NCI-H345 (cell line): ENCODE measurements at places on chromosomes 5 and 9.
A peak's percentile ranks its signal among the peaks of the same experiment; 100 is the strongest.

DNA sequence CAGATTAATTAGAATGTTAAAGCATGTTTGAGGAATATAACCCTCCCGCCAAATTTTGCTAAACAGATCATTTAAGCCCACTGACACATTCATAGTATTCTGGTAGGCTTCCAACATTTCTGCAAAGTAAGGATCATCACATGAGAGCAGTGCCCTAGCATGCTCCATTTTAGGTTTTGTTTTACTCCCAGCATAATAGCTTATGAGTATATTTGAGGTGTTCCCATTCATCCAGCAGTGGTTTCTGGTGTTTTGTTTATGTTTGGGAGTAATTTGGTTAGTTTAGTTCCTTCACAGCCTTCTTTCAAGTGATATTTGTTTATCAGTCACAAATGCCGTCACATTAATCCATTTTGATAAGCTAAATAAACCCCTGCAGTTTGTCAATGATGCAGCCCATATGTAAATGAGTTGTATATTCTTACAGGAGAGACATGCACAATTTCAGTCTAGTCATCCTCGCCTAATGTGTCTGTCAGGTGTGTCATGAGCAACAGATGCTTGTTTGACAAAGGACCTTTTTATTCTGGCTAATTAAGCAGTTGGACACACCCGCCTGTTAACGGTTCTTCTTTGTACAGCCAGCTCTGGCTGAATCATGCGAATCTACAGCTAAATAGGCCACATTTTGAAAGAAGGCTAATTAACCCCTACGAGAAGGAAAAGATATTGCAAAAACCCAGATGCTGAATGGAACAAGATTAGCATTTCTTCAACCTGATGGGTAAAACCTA is 124.4 kb downstream of the RFX3 start:
- DNase-seq, result peak; percentile 45

- peak; percentile 65 for DNase-seq
Measured at GRCh38 chr9:116342061-116342460, 188.5 kb downstream of the PAPPA start.

GRCh38 chr5:143214458-143214857 is 189.0 kb downstream of the NR3C1 start:
- DNase-seq, result no peak

DNA sequence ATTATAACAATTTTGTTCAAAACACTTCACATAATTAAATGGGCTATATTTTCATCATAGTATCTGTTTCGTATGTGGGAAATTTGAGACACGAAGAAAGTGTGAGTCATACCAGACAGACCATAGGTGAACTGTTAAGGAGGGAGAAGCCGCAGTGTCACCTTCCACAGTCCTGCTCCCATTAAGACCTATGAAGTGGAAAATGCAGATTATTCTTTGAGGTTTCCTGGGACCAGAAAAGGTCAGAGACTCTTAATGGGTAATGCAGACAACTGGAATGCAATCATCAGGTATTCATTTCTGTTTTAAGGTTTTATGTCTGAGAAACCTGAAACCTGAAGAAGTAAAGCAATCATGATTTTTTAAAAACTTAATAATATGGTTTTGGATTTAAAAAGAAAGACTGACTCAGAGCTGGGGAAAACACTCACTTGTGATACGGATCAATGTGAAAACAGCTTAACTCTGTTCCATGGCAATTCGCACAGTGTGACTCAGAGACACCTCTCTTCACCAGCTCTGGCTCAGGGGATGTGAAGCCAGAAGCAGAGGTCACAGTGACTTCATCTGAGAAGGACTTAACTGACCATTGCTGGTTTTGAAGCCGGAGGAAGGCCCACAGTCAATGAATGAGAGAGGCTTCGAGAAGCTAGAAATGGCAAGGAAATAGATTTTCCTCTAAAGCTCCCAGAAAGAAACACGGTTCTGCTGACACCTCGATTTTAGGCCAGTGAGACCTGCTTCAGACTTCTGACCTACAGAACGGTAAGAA is 17.2 kb upstream of the GCNT1 start:
- DNase-seq, result no peak

GRCh38 chr5:169946743-169947295 is 33.5 kb downstream of the INSYN2B start:
- no peak for DNase-seq

GRCh38 chr9:22590336-22591033 is 143.9 kb downstream of the DMRTA1 start:
- DNase-seq, result no peak

GRCh38 chr5:148840531-148840930 is 14.1 kb downstream of the ADRB2 start:
- no peak for DNase-seq

DNA sequence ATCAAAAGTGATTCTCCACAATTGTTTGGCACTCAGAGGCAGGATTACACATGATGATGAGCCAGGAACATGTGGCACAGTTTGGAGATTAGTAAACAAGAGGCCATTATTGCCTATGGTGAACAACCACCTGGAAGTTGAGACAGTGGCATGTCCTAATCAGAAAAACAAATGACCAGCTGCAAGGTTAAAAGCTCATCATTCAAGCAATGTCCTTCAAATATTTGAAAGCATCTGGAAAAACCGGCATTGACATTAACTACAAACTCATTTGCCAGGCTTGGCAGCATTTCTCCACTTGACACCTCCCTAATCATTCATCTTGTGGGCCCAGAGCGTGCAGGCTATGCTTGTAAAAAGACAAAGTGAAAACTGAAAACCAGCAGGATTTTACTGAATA is 80.6 kb upstream of the MEGF10 start:
- DNase-seq, result peak; percentile 67

DNA sequence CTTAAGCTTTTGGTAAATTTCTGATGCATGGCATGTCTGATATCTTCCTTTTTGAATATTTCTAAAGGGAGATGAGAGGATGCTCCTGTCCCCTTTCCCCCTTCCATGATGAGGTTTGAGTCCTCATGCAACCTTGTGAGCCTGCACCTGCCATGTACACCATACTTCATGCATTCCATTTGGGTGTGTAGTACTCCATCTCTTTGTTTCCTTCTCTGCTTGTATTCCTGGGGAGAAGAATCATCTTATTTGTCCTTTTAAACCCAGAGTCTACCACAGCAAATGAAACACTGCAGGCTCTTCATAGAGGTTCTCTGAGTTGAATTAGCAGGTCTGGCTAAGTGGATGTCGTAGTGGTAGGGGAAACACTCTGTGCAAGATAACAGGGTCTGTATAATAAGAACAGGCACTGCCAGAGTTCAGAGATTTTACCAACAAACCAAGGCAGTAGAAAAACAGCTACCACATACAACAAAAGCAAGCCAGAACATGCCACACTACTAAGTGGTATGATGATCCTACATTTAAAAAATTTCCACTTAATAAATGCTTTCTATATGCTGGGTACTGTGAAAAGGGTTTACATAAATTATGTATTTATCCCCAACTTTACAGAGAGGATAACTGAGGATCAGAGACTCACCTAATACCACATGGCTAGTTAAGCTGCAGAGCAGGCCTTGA is 439.8 kb upstream of the GRIA1 start:
- DNase-seq, result no peak

DNA sequence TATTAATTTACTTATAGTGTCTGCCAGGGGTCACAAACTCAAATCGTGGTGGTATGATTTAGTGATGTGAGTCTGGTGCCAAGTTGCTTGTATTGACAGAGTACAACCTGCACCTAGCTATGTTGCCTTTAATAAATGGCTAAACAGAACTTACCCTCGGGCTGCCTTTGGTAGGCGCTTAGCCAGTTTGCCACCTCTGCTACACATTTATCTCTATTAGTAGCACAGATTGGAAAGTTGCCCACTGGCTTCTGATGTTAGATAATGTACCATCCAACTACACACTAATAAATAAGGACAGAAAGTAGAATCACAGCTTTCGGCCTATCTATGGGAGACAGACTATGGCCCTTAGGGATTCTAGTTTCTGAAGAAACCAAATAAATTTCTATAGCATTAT is 368.4 kb downstream of the MAN2A1 start:
- peak; percentile 15 for DNase-seq

DNA sequence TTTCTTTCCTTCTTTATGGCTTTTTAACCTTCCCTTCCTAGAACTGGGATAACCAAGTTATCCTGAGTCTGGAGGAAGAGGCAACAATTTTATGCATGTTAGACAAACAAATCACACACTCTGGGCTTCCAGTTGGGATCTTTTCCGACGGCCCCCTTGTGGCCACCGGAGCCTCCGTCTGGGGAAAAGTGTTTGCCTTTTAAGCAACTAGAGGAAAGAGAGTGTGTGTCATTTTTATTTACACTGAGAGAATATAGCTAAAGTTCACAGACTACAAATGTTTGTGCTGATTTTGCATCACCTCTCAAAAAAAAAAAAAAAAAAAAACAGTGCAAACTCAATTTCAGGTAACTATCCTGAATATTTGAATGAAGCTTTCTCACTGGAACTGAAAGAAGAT is 126.2 kb downstream of the SEMA6A start:
- DNase-seq, result no peak

DNA sequence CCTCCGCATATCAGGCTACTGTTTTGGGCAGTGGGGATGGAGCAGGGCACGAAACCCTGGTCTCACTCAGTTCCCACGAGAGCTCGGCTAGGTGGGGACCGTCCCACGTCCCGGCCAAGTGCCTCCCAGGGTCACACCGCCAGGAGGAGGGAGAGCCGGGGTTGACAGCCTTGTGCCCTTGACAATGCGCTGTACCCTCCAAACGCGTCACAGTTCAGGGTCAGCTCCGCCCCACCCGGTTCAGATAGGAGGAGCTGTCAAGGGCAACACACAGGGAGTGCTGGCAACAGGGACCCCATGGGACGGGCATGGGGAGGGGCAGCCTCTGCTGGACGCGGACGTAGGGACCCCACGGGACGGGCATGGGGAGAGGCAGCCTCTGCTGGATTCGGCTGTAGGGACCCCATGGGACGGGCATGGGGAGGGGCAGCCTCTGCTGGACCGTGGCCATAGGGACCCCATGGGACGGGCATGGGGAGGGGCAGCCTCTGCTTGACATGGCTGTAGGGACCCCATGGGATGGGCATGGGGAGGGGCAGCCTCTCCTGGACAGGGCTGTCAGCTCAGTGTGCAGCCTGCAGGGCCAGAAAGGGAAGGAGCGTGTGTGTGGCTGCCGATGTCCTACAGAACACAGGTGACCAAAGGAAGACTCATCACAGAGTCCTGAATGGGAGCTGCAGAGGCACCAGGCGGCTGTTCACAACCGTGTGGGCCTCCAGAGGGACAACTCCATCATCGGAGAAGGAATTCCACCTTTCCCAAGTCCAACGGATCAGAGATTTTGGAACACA is 29.4 kb downstream of the PNPLA7 start:
- no peak for DNase-seq

DNA sequence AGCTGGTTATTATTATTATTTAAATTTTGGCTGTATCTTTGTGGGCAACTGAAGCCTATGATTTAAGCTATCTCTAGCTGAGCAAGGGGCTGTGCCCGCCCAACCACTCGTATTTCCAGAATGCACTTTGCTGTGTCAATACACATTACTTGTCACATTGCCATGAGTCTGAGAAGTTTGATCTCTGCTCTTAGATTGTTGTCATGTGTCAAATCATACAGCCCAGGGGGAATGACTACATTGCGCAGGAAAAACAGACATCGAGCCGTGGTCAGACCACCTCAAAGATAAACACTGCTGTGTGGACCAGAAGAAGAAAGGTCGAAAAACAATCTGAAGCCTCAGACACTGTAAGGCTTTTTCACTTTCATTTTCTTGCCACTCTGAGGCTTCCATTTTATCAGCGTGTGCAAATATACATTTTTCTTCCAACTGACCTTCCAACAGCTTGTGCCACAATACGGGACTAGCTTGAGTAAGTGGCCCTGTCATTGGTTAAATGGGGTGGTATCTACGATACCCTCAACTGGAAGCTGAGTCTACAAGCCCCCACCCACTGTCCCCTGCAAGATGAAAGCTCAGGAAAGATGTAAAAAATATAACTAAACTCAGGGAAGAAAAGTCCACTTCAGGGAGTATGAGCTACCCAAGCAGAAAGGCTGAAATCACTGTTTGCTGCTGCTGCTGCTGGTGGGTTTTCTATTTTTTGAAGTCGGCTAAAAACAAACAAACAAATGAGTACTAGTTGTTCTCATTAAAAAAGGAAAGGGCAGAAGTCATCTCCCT is 603.0 kb downstream of the BNC2 start:
- peak; percentile 23 for DNase-seq

GRCh38 chr9:124657516-124657915 is 113.6 kb downstream of the NR6A1 start:
- no peak for DNase-seq

DNA sequence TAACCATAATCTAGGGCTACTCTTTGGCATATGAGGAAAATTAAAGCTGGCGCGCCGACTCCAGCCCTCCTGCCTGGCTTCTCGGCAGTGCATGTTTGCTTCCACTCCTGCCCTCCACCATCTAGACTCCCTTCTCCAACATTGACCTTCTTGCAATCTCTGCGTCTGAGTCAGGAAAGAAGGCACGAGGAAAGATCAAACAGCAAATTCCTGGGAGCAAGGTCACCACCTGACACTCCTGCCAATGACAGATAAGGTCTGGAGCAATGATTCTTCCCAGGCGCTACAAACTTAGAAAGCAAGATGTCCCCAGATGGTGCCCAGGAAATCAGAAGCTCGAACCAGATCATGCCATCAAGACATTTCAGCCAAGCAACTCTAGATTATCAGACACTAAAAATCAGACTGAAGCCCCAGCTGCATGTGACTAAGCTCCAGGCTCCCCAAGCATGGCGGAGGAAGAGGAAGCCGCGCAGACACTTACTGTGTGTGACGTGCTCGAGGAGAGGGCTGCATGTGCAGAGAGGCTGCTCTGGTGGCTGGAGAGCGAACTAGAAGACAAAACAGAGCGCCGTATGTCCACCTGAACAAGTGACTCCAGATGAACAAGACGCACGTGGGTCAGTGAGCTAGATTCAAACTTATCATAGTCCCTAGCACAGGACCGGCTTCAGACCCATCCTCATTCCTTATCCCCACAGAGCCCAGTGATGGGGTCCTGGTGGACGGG is 115.3 kb downstream of the UBE2R2 start:
- DNase-seq, result no peak

DNA sequence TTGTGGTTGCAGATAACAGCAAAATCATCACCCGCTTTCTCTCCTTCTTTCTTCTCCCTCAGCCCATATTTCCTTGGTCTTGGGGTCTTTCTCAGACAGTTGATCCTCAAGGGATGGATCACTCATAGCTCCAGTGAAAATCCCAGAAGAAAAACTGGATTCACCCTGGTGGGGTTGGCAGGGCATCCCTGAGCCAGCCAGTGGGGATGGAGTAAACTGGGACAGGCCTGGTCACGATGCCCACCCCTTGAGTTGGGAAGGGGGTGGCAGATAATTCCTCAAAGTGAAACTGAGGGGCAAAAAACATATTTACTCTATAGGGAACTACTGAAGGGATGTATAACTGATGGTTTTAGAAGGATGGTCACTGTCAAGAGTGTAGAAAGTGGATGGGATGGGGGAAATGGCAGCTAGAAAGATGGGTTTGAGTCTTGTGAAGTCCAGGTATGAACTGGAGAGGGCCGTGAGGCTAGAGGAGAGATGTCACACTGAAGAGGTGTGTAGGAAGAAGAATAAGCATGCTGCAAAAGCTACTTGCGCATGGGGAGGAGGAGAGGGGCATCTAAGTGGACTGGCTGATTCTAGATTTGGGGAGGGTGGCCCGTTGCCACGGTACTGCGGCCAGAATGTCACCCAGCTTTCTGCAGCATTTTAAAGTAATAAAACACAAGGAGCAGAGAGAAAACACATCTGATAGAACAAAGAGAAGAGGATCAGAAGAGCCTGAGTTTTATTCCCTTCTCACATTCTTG is 162.8 kb downstream of the PJA2 start:
- DNase-seq, result no peak
